ENCODE measurements at places on chromosomes 4 and X.

DNA sequence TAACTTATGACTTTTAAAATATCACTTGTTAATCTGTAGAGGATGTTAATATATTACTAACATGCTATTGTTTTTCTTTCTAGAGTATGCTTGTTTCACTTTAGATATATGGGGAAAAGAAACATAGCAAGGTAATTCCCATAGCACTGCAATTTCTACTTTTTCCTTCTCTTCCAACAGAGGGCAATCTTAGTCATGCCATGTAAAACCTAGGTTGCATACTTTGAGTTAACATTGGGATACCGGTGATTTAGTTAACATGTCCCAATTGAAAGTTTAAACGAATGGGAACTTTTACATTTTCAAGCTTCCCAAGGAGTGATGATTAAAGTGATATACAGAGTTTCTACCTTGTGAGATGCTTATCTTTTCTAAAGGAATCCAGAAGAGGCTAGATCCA, 89.4 kb upstream of the IL13RA1 start:
- no peak for DNase-seq

DNA sequence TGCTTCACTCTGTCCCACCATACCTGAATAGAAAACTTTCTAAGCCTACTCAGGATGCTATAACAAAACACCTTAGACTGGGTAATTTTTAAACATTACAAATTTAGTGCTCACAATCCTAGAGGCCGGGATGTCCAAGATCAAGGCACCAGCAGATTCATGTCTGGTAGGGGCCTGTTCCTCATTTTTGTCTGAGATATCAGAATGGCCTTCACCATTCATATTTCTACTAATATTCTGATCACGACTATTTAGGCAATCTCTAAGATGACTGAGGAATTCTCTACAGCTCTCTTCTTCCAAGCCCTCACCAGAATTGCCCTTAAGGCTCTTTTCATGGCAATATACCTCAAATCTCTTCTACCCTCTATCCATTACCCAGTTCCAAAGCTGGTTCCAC, 77.4 kb upstream of the NRK start:
- DNase-seq, result no peak

- DNase-seq, result peak; percentile 96
Observed at GRCh38 chr4:189940178-189941004, at the start of gene FRG1. FRG1 (plus strand) TSS chr4:189940872; CDS start chr4:189941010, 138 bp downstream.

DNA sequence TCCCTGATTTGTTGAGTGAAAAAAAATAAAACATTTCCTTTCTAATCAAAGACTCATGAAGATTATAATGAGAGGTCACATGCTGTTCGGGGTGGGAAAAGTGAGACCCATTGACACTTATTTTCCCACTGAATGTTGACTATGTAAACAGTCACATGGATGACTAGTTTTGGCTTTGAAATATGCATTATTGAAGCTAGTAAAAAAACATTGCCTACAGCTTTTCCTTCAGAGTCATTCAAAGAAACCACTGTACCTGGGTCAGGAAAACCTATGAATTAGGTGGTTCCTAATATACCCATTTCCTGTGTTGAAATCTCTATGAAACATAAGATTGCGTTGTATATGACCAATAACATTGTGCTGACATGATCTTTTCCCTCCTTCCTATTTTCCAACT, 251.2 kb downstream of the CFAP299 start:
- DNase-seq, result no peak

DNA sequence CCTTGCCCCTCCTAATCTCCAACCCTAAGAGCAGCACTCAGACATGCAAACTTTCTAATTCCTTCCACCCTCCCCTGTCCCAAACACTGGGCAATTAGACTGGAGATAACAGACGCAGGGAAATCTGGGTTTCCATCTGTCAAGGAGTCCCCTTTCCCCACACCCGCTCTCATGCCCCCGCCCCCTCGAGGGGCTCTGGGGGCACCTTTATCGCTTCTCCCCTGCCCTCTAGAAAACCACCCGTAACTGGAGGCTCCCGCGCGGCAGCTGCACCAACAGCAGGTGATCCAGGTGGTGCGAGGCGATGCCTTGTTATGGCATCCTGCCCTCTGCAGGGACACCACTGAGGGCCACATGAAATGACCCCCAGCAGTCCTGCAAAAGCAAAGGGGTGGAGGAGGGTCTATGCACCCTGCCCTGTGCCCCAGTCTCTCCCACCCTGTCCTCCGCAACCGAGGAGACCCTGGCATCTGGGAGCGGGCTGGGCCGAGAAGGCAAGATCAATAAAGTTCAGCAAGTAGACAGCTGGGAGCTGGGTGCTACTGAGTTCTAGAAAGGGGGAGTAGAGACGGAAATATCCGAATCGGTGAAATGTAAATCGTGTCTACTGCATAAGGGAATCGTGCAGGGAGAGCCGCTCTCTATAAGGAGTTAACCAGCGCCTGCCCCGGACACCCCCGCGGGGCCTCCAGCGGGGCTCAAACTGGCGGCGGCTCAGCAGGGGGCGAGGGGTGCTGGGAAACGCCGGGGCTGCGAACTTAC, 1.6 kb downstream of the KCTD8 start:
- no peak for DNase-seq

DNA sequence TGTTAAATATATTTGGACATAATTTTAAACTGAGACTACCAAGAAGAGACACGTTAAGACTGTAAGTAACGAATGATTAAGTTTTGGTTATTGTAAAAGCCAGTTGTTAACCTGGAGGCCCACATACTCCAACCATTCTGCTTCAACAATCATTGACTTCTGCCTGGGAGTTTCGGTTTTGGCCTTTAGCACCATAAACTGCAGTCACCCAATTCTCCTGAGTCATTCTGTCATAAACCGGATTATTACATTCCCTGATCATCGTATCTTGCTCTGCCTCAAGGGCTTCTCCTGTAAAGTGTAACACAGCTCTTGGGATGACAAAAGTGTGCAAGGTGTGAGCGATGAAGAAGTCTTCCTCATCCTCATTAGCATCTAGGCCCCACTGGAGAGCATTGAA, 46.9 kb upstream of the PABPC1L2A start:
- DNase-seq, result no peak

DNA sequence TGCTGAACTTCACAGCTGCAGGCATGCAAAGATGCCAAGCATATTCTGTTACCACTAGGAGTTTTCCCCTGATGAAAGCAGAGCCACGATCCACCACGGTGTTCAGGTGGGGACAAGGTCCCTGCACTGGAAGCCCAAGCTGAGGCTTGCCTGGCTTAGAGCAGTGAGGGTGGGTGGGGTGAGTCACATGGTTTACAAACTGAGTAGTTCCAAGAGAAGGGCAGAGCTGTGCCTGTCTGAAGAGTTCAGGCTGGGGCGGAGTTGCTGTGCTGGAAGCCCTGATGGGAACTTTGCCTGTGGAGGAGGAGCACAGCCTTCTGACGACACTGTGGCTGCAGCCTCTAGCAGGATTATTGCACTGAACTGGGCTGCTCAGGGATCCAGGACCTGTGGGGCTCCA, 45.5 kb downstream of the FAM9B start:
- no peak for DNase-seq

- no peak for DNase-seq
Observed at GRCh38 chr4:88244816-88245579, 39.4 kb downstream of the PPM1K start.

GRCh38 chr4:836750-837301, 10.9 kb upstream of the CPLX1 start:
- no peak for DNase-seq

Measured in heart left ventricle (tissue), 16 donors.